ENCODE measurements at places on chromosomes 6 and 20.

DNA sequence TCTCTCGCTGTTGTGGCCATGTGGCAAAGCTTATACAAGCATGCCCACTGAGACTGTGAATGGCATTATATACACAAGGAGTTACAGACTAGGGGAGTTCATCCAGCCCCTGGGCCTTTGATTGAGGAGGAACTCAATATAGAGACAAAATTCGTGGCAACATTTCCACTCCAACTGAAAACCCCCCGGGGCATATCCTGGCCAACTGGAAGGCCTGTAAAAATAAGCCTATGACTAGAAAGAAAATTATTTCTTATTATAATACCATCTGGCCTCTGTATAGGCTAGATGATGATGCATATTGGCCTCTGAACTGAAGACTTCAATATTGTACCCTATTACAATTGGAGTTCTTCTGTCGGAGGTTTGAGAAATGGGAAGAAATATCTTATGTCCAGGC is 175.5 kb upstream of the GJE1 start:
- no peaks in the 10 kb centered on the region for H3K4me1 ChIP-seq
- H3K36me3 ChIP-seq = no peaks in the 10 kb centered on the region

DNA sequence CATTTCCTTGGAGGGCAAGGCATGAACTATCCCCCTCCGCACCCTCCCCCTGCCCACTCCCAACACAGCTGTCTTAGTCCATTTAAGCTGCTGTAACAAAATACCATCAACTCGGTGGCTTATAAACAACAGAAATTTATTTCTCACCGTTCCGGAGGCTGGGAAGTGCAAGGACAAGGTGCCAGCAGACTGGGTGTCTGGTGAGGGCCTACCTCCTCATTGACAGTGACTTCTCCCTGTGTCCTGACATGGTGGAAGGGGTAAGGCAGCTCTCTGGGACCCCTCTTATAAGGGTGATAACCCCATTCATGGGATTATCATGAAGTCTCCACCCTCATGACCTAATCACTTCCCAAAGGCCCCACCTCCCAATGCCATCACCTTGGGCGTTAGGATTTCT is 114.3 kb upstream of the MAFB start:
- H3K4me1 ChIP-seq = peaks cover 5% of the 10 kb centered on the region
- H3K27me3 ChIP-seq = peaks cover 32% of the 10 kb centered on the region
- H3K36me3 ChIP-seq = no peaks in the 10 kb centered on the region
- DNase-seq = no peak
- H3K27ac ChIP-seq = no peak overlapping the region

GRCh38 chr6:35776364-35777215 is at the start of gene CLPSL2:
Gene CLPSL2, plus strand, starts transcription at chr6:35776598. Its CDS starts 21 bp downstream, at chr6:35776619.
- peaks cover 5% of the 10 kb centered on the region for H3K4me1 ChIP-seq
- H3K36me3 ChIP-seq = no peaks in the 10 kb centered on the region
- H3K27me3 ChIP-seq = peaks cover 48% of the 10 kb centered on the region
- DNase-seq = no peak
- no peak within 1 kb of the TSS for H3K27ac ChIP-seq
- H3K4me3 ChIP-seq = peak within 1 kb of the TSS; percentile 39

- no peaks in the 10 kb centered on the region for H3K4me1 ChIP-seq
- no peak overlapping the region for H3K27ac ChIP-seq
- H3K36me3 ChIP-seq = no peaks in the 10 kb centered on the region
- H3K4me3 ChIP-seq = no peak overlapping the region
Measured at GRCh38 chr6:147654103-147654845, 145.8 kb downstream of the SAMD5 start.

- peaks cover 39% of the 10 kb centered on the region for H3K4me1 ChIP-seq
- no peaks in the 10 kb centered on the region for H3K27me3 ChIP-seq
- H3K4me3 ChIP-seq = no peak overlapping the region
- DNase-seq = no peak
Measured at GRCh38 chr20:4683261-4683660, 38.4 kb upstream of the PRND start.

DNA sequence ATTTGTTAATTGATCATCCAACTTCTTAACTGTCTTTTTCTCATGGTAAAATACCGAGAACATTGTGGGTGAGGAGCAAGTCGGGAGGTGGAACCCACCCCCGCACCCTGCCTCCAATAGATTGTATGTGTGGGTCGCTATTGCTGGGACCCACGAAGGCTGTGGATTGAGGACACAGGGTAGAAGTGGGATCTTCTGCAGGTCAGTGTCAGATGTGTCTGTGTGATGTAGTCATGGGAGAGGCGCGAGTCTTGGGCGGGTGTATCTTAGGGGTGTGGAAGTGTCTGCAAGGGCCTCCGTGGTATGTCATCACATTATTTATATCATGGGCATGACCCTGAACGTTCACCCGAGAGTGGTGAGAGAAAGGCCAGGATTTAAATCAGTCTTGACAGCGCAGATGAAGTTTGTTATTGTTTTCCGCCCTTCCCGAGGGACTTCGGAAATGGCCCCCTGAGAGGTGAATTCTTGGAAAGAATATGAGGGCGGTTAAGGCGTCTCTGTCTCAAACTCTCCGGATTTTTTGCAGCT is 472 bp upstream of the PAQR8 start:
- no peaks in the 10 kb centered on the region for H3K27me3 ChIP-seq
- peak; percentile 12 for DNase-seq
- H3K4me1 ChIP-seq = peaks cover 34% of the 10 kb centered on the region
- H3K27ac ChIP-seq = peak overlapping the region; percentile 87
- peaks cover 22% of the 10 kb centered on the region for H3K36me3 ChIP-seq
- H3K4me3 ChIP-seq = peak overlapping the region; percentile 98

GRCh38 chr6:44245912-44246662 is 814 bp upstream of the HSP90AB1 start:
- peak; percentile 61 for DNase-seq
- H3K27me3 ChIP-seq = no peaks in the 10 kb centered on the region
- peak overlapping the region; percentile 100 for H3K4me3 ChIP-seq
- peaks cover 54% of the 10 kb centered on the region for H3K36me3 ChIP-seq
- peak overlapping the region; percentile 100 for H3K27ac ChIP-seq

GRCh38 chr20:36040571-36040970 is 72.2 kb downstream of the CNBD2 start:
- no peaks in the 10 kb centered on the region for H3K27me3 ChIP-seq
- H3K4me1 ChIP-seq = peaks cover 4% of the 10 kb centered on the region
- no peak overlapping the region for H3K27ac ChIP-seq
- no peak for DNase-seq

DNA sequence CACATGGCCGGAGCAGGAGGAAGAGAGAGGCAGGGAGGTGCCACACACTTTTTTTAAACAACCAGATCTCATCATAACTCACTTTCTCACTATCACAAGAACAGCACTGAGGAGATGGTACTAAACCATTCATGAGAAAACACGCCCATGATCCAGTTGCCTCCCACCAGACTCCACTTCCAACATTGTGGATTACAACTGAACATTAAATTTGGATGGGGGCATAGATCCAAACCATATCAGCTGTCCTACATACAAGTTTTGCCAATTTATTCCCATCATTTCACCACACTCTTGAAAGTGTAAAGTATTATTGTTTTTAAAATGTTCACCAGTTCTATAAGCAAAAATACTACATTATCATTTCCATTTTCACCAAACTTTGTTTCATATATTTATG is 33.9 kb upstream of the VGLL2 start:
- H3K27ac ChIP-seq = no peak overlapping the region
- H3K4me3 ChIP-seq = no peak overlapping the region
- H3K36me3 ChIP-seq = no peaks in the 10 kb centered on the region
- H3K27me3 ChIP-seq = peaks cover 10% of the 10 kb centered on the region
- no peaks in the 10 kb centered on the region for H3K4me1 ChIP-seq

DNA sequence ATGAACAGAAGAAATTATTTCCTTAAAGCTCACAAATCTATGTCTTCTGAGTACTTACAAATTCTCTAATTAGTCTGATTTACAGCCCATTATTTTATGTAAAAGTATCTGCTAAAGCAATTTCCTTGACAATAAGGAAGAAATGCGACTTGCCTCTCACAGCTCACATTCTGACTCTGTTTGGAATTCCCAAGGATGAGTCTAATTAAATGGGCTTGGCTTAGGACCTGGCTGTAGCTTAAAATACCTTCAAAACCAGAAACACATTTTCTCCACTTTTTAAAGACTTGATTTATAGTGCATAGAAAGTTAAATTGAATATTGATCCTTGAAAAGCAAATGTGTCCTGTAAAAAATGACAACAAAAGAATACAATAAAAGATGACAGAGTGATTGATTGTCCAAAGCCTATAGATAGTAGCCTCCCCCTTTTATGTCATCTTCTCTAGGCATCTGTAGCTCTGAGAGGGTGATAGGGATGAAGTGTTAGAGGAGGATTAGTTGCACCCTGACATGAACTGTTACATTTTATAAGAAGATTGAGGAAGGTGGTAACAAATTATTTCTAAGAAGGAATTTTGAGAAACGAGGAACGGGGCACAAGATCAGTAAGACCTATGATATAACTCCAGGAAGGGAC is 118.9 kb downstream of the MACROD2 start:
- no peaks in the 10 kb centered on the region for H3K4me1 ChIP-seq
- no peak overlapping the region for H3K4me3 ChIP-seq

DNA sequence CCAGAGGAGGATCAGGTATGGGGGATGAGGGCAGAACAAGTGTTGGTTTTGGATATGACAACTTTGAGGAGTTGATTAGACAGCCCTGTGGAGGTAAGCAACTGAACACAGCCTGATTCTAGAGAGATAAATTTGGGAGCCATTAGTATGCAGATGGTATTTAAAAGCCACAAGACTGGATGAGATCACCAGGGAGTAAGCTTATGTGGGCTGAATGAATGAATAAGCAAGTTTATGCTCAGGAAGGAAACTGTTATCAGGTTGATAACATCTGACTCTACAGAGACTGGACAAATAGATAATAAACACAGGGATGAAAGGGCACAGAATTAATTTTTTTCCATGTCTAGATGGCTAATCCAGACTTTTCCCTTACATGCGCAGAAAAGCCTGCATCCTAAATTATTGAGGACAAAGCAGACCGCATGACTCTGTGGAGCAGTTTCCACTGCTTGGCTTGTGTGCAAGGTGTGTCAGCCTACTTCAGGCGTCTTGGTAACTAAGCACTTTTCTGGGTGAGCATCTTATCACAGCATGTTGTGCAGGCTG is 150.6 kb downstream of the GJA10 start:
- no peak for DNase-seq
- H3K4me1 ChIP-seq = peaks cover 6% of the 10 kb centered on the region
- no peak overlapping the region for H3K27ac ChIP-seq
- H3K27me3 ChIP-seq = no peaks in the 10 kb centered on the region
- no peaks in the 10 kb centered on the region for H3K36me3 ChIP-seq
- H3K4me3 ChIP-seq = no peak overlapping the region

- no peak overlapping the region for H3K27ac ChIP-seq
- H3K36me3 ChIP-seq = no peaks in the 10 kb centered on the region
- H3K4me1 ChIP-seq = no peaks in the 10 kb centered on the region
- H3K4me3 ChIP-seq = no peak overlapping the region
- DNase-seq = no peak
- no peaks in the 10 kb centered on the region for H3K27me3 ChIP-seq
Measured at GRCh38 chr20:14729390-14729789, 392.0 kb upstream of the FLRT3 start.

Measured in central memory CD8-positive, alpha-beta T cell (primary cell).